ENCODE measurements at places on chromosomes 1 and 21. TPM values are rescaled to one million over a fixed set of nuclear protein-coding genes. Genes with fewer than 3 reads are reported as not detected.

- H3K4me1 ChIP-seq: no peaks in the 10 kb centered on the region
- H3K36me3 ChIP-seq: no peaks in the 10 kb centered on the region
- DNase-seq: no peak
- H3K4me3 ChIP-seq: no peak overlapping the region
- no peak overlapping the region for H3K27ac ChIP-seq
- H3K27me3 ChIP-seq: no peaks in the 10 kb centered on the region
Observed at GRCh38 chr1:109963864-109964263, 20.7 kb upstream of the AHCYL1 start.

GRCh38 chr1:172824209-172824608 lies 165.3 kb downstream of the FASLG start:
- H3K4me3 ChIP-seq: no peak overlapping the region
- DNase-seq: no peak
- H3K27me3 ChIP-seq: no peaks in the 10 kb centered on the region
- no peaks in the 10 kb centered on the region for H3K36me3 ChIP-seq

DNA sequence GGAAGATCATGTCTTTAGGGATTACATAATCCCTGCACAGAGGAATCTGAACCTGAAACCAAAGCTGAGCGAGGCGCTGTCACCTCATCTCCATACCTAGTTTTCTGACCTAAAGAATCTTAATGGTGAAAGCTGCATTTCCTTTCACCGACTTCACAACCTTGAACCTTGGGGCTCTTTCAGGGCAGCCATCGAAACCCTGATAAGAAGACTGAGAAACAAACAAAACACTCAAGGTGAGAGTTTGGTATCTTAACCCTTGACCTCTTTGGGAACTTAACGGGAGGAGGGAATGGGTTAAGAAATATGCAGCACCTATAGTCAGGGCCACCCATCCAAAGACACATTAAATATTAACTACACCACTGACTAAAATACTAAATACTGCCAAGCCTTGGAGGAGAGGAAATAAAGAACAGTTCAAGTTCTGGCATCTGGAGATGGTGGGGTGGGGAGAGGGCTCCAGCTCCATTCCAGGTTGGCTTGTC lies 2.0 kb downstream of the C1orf116 start:
- DNase-seq: no peak
- no peaks in the 10 kb centered on the region for H3K36me3 ChIP-seq
- no peaks in the 10 kb centered on the region for H3K4me1 ChIP-seq
- H3K27me3 ChIP-seq: no peaks in the 10 kb centered on the region
- no peak overlapping the region for H3K27ac ChIP-seq

The KIF2C gene
- 1.9 TPM for total RNA-seq

The PTPN7 gene
- not detected for total RNA-seq
